ENCODE measurements at places on chromosomes 4 and X. TPM values are rescaled to one million over a fixed set of nuclear protein-coding genes. Genes with fewer than 3 reads are reported as not detected.

GRCh38 chrX:85024044-85024443 is 20.4 kb downstream of the APOOL start:
- no peak for DNase-seq

DNA sequence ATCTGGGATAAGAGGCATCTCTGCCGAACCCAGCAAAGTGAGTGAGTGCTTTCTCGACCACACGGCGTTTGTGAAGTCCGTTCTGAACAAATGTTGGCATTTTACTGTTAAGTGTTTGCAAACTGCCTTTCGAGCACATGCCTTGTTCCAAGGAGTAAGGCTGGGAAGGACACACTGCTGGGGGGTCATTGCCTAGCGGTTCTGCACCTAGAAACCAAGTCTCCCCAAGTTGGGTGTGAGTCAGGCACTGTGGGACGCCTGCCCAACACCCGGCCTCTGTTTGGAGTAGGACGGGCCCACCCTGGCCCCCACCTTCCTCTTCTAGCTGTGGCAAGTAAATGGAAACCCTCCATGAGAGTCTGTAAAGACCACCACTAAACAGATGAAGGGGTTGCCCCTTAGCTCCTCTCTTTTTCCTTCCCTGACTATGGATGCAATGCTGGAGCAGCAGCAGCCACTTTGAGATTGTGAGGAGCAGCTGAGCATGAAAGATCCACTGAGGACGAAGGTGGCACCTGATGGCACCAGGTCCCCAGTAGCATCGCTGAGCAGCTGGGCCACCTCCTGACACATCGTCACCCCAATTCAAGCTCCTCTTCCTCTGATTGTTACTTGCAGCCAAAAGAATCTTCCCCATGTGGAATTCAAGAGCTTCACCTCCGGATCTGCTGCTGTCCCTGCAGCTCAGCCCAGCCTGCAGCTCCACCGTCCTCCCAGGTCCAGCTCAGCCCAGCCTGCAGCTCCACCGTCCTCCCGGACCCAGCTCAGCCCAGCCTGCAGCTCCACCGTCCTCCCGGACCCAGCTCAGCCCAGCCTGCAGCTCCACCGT is 6.3 kb downstream of the CPLX1 start:
- DNase-seq = no peak

- no peak for DNase-seq
Observed at GRCh38 chr4:1009542-1010394, 1.7 kb upstream of the FGFRL1 start.

GRCh38 chr4:81360737-81361136 is 111.0 kb downstream of the RASGEF1B start:
- DNase-seq = no peak

- peak; percentile 46 for DNase-seq
Observed at GRCh38 chrX:53088136-53088974, 5.6 kb upstream of the KANTR start.

ADH1A gene
- not detected for total RNA-seq

PPP4R3C gene
- not detected for total RNA-seq

SHISA3 gene
- 17.2 TPM for total RNA-seq

Data from pulmonary artery endothelial cell (primary cell).